Activated CD4-positive, alpha-beta T cell treated with anti-CD3 and anti-CD28 coated beads, Interleukin-2, amount 50 U/mL, for 4 hours (primary cell): ENCODE measurements at places on chromosomes 12 and 14.

- DNase-seq, result no peak
These were observed 128.6 kb upstream of the PLEKHG7 start for GRCh38 chr12:92574051-92574783.

GRCh38 chr12:105369014-105369413, 38.5 kb downstream of the C12orf75 start:
- DNase-seq, result no peak

GRCh38 chr12:126663304-126664094, 1598.3 kb downstream of the AACS start:
- no peak for DNase-seq

GRCh38 chr14:72701237-72701565, 192.7 kb downstream of the DPF3 start:
- DNase-seq, result no peak

DNA sequence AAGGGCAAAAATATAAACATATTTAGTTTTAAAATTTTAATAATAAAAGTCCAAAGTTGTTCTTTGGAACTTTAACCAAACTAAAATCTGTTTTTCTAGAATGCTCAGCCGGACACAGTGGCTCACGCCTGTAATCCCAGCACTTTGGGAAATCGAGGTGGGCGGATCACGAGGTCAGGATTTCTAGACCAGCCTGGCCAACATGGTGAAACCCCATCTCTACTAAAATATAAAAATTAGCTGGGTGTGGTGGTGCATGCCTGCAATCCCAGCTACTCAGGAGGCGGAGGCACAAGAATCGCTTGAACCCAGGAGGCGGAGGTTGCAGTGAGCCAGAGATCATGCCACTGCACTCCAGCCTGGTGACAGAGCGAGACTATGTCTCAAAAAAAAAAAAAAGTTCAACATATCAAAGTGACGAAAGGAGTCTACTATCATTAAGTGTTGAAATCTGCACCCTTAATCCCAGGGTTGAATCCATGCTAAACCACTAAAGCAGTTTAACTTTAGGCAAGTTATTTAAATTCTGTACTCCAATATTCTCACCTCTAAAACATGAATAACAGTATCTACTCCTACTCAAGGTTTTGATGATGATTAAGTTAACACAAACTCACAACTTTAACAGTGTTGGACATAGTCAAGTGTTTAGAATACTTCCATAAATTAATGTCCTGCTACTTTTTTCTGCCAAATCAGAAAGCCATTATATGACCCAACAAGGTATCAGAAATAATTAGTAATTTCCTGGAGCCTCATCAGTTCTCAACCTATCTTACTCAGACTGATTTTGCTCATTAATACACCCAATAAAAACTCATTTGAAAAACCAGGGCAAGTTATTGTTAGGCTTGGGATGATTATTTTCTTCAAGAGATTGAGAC, 11.0 kb downstream of the HNRNPC start:
- DNase-seq, result no peak

GRCh38 chr12:39572551-39572950, 47.1 kb downstream of the ABCD2 start:
- DNase-seq, result no peak

DNA sequence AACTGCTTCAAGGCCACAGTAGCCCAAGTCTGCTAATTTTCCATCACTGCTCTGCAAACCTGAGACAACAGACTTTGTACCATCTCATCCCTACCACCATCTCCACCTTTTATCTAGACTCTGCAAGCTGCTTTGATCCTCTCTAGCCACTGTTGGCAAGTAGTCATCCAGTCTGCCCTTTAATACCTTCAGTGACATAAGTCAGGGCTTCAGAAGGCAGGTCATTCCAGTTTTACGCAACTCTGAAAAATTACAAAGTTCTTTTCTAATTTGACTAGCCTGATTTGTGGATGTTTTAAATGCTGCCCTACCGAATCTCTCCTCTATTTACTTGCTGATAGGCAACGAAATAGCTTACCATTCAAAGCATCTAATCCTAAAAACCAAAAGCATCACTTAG, 2.8 kb downstream of the FERMT2 start:
- no peak for DNase-seq

DNA sequence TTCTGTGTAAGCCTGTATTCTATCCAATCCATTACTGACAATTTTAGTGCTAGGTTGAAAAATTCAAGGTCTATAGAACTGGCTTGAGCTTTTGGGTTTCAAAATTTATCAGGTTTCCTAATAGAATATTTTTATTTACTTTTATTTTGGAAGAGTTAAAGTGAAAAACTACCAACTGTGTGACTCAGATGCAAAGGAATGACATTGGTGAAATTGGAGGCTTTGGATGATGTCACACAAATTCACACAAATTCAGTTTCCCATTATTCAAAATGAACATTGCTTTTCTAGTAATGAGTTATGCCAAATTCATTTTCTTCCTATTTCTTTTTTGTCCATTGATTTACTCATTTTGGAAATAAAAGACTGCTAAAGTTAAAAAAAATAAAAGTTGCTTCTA, 186.9 kb downstream of the ALX1 start:
- no peak for DNase-seq

GRCh38 chr14:40838601-40839000, 768.1 kb upstream of the LRFN5 start:
- DNase-seq, result no peak

DNA sequence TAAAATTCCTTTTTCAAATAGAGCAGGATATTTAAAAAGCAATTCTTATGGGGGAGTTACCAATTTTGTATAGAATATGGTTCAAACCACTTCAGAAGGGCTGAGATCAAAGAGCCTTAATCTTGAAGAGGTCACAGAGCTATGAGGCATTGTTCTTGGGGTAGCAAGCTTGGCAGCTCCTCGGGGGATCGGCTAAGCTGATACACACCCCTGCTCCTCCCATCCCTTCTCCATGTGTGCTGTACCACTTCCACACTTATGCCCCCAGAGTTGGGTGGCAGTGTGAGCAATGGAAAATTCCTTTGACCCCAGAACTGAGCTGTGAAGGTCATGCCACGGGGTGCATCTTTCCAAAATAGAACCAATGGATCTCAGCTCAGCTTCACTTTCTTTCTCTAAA, 15.0 kb upstream of the TMEM30B start:
- DNase-seq, result no peak

GRCh38 chr12:59850268-59850667, 254.4 kb downstream of the SLC16A7 start:
- DNase-seq, result no peak

DNA sequence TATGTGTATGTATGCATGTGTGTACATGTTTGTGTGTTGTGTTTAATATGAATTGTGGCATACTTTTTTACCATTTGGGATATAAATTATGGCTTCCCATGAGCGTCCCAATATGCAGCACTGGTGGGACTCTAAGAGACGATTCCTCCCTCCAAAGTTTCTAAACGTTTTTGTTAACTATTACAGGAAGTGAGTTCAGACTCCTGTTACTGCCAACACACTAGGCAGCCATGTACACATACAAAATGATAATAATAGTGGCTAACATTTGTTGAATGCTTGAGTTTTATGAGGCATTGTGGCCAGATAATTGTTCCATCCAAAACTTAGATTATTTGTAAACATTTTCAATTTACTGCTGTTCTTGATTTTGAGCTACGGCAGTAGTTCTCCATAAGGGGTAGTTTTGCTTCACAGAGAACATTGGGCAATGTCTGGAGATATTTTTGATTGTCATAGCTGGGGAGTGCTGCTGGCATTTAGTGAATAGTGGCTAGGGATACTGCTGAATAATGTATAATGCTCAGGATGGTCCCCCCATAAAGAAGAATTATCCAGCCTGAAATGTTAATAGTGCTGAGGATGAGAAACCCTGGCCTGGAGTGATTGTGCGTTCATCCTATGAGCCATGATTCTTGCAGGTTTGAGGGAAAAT, 45.1 kb downstream of the ARID2 start:
- DNase-seq, result no peak

GRCh38 chr12:79837575-79837974, 97.3 kb downstream of the PPP1R12A start:
- no peak for DNase-seq

GRCh38 chr12:113641426-113642030, 169.9 kb upstream of the LHX5 start:
- DNase-seq, result no peak
